NCI-H187 (cell line): ENCODE measurements at places on chromosomes 4 and X.

DNA sequence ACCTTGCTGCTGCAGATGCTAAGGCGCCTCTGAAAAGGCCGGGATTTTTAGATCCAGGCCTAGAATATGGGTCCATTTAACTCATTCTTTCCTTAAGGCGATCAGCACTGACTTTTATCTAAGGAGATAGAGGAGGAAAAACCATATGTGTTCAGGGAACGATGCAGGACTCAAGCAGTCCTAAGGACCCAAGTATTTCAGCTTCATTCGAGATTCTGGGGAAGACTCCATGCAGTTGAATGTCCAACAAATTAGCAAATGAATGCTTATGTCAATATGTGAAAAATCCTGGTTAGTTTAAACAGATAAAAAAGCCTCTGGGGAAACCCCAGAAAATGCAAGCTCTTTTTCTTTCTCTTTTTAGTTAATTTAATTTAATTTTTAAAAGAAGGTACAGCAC is 36.0 kb downstream of the HELT start:
- no peak for DNase-seq

DNA sequence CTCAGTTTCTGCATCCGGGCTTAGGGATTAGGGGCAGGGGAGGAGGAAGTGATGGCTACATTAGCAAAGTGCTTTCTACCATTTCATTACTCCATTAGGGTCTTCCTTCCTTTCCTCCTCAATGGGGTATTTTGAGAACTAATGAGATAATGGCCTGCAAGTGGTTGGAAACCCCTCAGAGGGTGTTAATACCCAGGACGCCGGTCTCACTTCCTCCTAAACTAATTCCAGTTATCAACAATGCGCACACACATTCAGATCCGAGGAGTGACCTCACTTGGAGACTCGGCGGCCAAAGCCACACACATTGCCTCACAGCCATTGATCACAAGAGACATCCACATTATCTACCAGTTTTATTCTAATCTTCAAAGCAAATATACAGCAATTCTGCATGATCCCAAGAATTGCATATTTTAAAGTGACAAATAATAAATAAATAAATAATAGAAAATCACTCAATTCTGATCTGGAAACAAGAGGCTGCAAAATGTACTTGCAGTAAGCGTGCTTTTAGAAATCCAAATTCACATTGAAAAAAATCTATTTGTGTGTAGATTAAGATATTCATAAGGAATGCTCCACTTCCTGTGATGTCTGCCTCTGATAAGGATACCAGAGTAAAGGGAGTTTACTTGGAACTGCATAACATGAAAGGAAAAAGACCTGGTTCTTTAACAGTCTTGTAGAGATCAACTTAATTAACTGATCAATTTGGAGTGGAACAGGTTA is 329.1 kb downstream of the FBXW7 start:
- no peak for DNase-seq

DNA sequence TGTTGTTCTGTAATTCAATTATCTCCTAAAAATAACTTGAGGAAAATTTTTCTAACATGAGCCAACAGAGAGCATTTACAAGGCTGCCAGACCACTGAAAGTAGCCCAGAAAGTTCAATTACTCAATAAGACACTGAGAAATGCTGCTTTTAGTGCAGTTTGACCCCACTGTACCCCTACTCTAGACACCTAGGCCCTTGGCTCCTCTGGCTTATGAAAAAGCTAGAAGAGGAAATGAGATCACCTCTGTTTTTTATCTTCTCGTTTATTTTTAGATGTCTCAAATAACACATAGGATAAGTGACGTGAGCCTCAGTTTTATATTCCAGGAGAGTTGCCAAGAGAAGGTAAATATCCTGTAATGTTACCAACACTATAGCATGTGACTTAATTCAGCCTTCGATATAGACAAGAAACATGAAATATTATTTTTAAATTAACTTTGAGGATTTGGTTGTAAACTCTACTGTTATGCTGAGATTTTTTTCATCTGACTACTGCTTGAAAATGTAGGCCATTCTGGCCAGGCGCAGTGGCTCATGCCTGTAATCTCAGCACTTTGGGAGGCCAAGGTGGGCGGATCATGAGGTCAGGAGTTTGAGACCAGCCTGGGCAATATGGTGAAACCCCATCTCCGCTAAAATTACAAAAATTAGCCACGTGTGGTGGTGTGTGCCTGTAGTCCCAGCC is 24.4 kb downstream of the TNIP3 start:
- DNase-seq, result no peak

GRCh38 chrX:152936306-152936705 is 38.4 kb downstream of the ZNF185 start:
- no peak for DNase-seq

DNA sequence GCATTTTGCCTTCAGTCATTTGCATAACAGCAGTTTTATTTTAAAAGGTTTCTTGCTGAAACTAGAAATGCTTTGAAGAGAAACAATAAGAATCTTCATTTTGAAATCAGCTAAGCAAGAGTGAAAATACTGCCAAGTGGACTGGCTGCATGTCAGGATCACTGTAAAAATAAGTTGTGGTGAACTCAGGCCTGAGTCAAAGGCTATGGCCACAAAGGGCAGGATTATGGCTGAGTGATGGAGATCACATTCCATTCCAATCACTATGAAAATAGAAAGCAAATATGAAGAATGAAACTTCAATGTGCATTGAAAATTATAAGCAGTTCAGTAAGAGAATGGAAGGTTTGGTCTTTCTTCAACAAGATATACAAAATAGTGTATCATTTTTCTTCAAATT is 224.5 kb downstream of the PCDH18 start:
- no peak for DNase-seq

DNA sequence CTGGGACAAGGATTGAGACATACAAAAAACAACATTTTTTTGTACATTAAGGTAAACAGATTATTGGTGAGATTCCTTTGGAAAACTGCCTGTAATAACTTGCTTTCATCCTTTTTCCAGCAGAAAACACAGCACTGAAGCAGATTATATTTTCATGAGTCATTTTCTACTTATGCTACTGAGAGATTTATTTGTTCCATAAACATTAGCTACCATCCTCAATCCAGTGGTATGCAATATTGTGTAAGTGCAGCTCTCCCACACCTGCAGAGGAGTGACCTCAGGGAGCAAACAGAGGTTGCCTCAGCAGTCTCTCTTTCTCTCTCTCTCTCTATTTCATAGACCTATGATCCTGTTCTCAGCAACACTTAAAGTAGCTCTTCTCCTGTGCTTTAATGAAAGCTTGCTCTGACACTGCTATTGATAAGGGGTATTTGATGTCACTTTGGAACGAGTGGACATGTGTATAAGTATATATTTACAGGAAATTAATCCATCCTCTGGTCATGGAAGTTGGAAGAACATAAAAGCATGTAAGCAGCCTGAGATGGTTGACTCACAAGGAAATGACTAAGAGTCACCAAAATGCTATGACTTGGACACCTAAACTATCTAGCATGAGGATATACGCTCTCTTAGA is 163.7 kb upstream of the SPANXC start:
- no peak for DNase-seq

- no peak for DNase-seq
Measured at GRCh38 chrX:69016293-69016941, 148.8 kb downstream of the PJA1 start.

DNA sequence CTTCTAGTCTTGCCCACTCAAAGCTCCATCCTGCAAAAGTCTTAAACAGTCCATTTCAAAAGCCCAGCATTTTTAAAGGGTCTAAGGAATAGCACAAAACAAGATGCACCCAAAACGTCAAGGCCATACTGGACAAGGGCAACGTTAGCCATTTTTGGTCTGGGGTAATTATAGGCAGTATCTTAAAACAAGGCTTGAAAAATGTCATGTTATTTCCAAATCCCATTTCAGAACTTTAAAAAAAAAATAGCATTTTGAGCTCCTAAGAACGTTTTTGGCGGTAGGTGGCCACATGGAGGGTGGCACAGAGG is 584 bp upstream of the TMEM165 start:
- no peak for DNase-seq

- DNase-seq, result no peak
Measured at GRCh38 chr4:125760956-125761355, 446.2 kb downstream of the FAT4 start.

DNA sequence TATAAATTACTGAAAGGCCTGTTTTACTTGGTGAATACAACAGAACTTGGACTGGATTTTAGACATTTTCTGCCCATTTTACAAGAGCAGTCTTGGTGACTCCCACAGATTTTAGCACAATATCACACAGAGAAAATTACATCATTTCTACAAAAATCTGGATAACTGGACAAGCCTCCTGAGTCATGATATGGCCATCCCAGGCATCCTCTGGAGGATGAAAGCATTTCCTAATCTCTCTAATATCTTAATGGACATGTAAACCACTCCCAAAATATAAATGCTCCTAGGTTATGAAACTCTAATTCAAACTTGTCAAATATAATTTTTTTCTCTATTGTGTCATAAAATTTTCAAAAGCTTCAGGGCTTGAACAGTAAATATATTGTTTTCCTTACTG is 1170.8 kb upstream of the PCDH7 start:
- DNase-seq, result no peak

GRCh38 chr4:46550471-46550870 is 160.5 kb upstream of the GABRA2 start:
- no peak for DNase-seq

DNA sequence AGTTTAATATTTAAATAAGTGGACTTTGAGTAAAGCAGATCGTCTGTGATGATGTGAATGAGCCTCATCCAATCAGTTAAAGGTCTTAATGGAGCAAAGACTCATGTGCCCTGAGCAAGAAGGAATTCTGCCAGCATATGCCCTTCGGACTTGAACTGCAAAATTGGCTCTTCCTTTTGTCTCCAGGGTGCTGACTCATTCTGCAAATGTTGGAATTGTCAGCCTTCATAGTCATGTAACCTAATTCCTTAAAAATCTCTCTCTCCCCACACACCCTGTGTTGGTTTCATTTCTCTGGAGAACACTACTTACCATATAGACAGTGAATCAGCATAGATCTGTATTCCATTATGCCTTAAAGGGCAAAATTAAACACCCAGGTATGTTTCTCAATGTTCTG is 609.8 kb upstream of the GALNTL6 start:
- no peak for DNase-seq

DNA sequence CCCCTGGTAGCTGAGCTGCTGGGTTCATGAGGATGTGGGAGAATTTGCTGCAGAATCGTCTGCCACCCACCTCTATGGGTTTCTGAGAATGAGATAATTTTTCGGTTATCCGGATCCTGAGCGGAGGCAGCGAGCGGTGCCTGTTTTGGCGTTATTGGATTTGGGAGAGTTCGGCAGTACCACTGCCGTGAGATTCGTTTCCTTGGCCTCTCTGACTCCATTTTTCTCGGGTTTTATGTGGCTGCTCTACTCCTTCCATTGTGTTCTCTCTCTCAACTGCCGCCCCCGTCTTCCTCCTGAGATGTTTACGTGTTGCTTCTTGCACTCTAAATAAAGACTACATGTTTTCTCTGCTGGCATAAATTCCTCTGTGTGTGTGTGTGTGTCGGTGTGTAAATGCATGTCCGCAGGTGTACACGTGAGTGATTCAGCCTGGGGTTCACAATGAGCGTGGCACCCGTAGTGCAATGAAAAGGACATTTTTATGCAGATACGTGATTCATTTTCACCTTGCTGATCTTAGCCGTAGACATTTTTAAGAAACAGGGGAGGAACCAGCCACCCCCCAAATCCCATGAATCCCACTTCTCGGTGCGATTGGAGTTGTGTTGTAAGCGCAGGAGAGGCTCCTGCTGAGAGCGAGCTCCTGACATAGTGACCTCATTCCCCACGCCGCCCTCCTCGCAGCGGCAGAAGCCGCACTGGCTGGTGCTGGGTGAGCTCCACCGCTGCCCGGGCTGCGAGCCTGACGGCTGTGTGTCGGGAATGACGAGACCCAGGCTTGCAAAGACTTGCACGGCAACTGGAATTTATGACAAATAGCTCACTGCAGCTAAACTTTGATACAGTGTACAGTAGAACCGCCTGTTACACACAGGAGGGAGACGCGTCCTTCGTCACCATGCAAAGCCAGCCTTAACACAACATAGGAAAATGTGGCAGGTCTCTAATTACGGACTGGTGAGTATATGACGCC is 82.2 kb downstream of the STOX2 start:
- DNase-seq, result no peak

GRCh38 chr4:140806163-140806562 is 50.0 kb upstream of the TBC1D9 start:
- DNase-seq, result no peak

- DNase-seq, result no peak
Measured at GRCh38 chr4:94466923-94467322, 15.2 kb downstream of the PDLIM5 start.

GRCh38 chrX:47177079-47177478 is 16.6 kb upstream of the UBA1 start:
- no peak for DNase-seq

DNA sequence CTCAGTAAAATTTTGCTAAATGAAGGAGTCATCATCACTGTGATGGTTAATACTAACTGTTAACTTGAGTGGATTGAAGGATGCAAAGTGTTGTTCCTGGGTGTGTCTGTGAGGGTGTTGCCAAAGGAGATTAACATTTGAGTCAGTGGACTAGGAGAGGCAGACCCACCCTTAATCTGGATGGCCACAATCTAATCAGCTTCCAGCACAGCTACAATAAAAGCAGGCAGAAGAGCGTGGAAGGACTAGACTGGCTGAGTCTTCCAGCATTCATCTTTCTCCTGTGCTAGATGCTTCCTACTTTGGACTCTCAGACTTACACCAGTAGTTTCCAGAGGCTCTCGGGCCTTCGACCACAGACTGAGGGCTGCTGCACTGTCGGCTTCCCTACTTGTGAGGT is 21.3 kb upstream of the WDR44 start:
- DNase-seq, result no peak

DNA sequence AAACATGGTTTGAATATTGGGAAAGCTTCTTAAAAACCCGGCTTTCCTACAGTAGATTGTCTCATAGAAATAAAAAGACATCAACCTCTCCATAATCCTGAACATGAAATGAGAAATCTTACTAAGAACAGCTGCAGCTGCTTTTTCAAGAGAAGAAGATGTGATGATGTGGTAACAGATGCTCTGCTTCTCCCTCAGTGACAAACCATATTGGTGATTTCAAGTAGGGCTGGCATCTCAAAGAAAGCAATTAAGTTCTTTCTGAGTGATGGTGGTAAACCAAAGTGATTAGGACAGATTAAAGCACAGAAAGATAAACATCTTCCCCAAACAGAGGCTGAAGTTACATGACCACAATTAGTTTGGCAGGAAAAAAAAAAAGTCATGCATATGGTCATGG is 1477.7 kb downstream of the RAPGEF2 start:
- no peak for DNase-seq

DNA sequence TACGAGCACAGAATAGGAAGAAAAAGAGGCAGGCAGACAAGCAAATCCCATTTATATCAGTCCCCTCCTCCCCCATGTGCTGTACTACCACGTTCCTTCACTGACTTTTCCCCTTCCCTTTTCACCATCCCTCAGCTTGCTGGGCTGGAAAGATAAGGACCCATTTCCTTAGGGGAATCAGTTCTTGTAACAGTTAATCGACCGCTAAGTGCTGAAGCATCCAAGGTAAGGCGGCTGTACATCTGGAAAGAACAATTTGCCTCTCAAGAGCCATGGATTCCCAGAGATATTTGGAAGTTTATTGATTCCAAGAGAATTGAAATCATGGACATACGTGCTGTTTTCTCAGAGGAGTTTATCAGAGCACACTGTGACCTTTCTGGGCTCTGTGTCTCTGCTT is 1688.0 kb downstream of the STIM2 start:
- DNase-seq, result no peak

- DNase-seq, result no peak
Measured at GRCh38 chr4:150476776-150477175, 105.2 kb upstream of the MAB21L2 start.

GRCh38 chr4:17322514-17322913 is 189.4 kb downstream of the QDPR start:
- no peak for DNase-seq
